CD14-positive monocyte (primary cell): ENCODE measurements at places on chromosomes 1 and 21.

- no peak for DNase-seq
These were observed 969.0 kb downstream of the TTLL7 start for GRCh38 chr1:83029916-83030315.

DNA sequence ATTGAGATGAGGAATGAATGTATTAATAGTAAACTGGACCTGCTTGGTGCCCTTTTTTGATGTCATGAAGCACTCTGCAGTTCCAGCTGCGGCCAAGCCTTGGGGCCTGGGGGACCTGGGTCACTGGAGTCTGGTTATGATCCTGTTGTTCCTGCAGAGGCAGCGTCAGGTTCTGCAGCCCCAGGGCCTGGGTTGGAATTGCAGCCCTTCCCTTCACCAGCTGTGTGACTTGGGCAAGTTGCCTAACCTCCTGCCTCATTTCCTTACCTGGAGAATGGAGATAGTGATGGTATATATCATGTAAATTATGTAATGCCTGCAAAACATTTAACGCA, 9.1 kb upstream of the ATP5PO start:
- no peak for DNase-seq

DNA sequence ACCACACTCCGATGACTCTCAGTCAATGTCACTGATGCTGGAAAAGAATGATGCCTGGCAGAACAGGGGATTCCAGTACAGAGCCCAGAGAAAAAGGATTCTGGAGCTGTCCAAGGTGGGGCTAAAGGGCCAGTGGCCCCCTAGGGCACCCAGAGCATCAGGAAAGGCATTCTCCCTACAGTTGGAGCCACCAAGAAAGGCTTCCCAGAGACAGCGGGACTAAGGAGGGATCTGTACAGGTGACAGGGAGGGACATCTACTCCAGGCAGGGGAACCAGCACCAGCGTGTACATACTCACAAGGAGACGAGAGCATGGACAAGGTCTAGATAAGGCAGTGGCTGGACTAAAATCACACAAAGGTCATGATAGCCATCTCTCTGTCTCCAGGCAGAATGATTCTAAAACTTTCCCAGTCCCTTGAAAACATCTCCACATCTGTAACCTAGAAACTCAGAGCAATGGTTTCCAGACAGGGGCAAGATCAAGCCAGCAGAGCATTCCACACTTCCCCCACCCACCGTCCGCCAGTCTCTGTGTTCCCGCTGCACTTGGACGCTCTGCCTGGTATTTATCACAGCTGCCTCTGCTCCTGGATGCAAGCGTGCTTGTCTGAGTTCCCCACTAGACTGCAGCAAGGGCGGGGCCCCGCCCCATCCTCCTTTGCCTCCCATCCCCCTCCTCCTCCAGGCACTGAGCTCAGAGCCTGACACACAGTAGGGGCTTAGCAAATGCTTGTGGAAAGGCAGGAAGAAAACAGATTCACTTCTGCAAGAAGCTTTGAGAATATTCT, 111.6 kb upstream of the ZC3H12A start:
- no peak for DNase-seq

DNA sequence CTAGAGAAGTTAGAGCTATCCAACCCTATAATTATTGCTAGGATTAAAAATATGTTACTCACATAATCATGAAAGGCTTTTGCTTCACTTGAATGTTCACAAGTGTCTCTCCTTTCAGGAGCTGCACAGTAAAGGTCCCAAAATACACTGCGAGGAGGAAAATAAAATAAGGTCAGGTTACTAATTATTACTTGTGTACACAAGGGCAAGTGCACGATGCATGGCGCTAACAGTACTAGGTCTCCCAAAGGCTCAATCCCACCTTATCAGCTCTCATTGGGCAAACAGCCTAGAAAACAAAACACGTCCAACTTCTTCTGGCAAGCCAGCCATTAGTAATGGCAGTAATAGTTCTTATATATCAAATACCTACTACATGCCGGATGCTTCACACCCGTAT, 4.4 kb downstream of the SSBP3 start:
- no peak for DNase-seq

DNA sequence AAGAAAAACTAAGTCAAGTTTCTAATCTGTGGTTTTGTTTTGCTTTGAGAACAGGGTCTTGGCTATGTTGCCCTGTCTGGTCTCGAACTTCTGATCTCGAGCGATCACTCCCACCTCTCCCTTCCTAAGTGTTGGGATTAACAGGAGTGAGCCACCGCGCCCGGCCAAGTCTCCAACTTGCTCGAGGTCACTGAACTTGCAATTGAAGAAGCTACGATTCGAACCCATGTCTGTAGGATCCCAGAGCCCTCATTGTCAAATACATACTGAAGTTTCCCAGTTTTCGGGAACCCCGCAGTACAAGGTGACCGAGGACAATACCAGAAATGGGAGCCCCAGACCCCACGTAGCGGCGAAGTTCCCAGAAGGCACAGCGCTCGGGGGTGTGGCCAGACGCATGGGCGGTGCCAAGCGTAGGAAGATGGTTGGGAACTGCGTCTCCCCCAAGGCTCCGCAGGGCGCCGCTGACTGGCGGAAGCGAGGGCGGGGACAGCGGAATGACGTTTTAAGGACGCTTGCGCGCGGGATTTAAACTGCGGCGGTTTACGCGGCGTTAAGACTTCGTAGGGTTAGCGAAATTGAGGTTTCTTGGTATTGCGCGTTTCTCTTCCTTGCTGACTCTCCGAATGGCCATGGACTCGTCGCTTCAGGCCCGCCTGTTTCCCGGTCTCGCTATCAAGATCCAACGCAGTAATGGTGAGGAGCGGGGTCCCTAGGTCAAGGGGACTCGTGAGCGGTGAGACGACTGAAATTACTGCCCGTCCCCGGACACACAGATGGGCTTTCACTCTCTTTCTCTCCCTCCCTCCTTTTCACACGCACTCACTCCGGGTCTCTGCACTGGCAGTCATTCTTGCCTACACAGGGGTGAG, at the start of gene KIF2C:
Gene KIF2C, plus strand, starts transcription at position 531 of the 872 bp plus-strand sequence. Its CDS starts 96 bp downstream, at position 627.
- peak; percentile 96 for DNase-seq

DNA sequence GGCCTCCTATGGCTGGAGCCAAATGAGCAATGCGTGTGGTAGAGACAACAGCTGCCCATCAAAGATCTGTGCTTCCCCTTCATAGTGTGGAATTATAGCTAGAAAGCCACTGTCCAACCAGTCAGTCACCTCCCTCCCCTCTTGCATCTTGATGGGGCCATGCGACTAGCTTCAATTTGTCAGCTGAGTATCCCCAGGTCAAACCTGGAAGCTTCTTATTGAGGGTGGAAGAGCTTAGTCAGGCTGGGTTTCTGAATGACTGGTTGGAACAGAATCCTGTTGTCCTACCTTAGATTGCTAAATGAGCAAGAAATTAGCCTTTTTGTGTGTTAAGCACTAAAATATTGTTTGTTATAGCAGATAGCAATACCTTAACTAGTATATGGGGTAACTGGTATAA, 625.4 kb downstream of the PTPRC start:
- DNase-seq: no peak

- no peak for DNase-seq
These were observed 356.2 kb downstream of the KCTD3 start for GRCh38 chr1:215923129-215923824.

DNA sequence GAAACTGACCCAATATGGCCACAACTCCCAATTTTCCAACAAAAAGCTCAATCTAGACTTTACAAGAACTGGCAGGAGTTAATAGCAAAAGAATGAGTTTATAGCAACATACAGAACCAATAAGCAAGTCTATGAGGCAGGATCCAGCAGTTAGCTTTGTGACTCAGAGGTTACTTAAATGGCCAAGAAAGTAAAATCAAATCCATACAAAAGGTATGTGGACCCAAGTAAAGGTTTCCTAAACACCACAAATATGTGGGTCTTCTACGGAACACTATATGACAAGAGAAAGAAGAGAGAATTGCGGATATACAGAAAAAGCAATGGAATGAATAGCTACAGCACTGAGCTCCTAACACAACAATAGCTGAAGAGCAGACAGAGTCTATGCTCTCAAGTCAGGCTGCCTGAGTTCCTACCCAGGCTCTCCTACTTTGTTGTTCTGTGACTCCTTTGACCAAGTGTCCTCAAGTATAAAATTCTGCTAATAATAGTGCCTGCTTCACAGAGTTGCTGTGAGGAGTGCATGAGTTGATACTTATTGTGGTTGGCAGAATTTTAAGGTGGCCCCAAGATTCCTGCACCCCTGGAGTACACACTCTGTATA, 204.3 kb downstream of the SMYD3 start:
- DNase-seq: no peak

DNA sequence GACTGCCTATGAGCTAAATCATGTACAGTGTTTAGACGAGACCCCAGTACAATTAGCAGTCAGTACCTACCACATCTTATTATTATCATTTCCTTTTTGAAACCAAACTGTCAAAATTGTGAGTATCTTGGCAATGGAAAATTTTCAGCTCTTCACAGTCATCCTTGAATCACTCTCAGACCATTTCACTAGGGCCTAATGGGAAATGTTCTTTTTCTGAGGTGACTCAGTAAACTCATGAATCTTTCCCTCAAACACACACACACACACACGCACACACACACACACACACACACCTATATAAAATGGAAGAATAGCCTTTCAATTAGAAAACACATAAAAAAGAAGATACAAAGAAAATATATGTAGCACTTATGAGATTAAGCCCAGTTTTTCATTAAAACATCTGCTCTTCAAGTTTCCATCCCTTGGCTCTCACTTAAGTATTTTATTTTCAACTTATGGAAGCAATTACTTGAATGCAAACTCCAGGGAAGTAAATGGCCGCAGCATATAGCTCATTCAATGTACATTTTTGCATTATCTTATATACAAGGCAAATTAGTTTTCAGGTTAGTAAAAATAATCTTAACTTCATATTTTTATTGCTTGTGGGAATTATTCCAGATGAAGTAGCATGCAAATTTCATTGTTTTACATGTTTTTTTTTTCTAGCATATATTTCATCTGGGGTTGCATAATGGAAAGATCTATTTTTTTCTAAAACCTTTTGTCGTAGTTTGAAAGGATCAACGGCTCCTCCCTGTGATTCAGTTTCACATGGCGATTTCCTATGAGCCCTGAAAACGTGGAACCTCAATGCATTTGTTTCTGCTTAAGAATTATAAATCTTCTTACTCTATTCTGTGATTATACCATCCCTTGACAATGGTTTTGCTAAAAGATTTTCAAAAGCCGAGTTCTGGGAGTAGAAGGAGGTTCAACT, 46.3 kb upstream of the TMPRSS15 start:
- no peak for DNase-seq

- DNase-seq: no peak
These were observed 64.9 kb upstream of the KRTAP19-8 start for GRCh38 chr21:31103163-31103562.

- no peak for DNase-seq
These were observed 131.9 kb upstream of the LYPLAL1 start for GRCh38 chr1:219041818-219042217.

DNA sequence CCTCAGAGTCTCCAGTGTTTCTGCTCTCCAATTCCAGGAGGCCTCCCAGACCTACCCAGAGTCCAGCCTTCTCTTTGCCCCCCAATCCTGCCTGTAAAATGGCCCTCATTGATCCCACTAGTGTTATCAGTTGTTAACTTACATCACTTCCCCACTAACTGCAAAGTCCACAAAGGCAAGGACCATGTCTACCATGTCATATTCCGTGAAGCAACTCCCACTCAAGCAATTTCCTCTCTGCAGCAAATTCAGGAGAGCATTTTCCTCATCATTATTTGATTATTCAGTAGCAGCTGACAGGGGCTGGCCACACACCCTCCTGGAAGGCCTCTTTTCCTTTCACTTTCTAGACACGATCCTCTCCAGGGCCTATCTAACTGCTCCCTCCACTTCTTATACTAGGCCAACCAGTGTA, 153.5 kb downstream of the RERE start:
- DNase-seq: peak; percentile 48

- DNase-seq: peak; percentile 64
These were observed 6.0 kb upstream of the PIGC start for GRCh38 chr1:172449585-172450523.

DNA sequence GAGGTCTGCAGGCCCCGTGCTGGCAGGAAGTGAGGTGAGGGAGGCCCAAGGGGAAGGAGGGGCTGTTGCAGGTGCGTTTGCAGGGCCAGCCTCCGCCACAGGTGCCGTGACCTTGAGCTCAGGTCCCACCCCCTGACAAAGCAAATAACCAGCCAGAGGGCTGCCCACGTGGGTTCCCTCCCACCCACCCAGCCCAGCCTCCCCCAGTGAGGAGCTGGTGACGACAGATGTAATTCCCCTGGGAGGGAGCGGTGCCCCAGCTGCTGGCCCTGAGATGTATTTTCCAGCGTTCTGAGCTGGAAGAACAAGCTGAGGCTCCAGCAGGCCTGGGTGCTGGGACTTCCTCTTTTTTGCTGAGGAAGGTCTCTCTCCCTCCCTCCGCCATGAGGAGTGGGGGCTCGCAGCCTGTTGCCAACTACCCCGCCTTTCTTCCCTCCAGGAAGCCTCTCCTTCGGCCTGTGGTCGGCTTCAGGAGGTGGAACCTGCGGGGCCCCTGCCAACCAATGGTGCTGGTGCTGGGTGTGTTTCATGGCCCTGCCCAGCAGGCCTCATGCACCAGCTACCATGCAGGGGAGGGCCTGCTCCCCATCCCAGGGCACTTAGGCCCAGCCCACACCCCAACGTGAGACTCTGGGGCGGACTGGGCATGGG, 153.2 kb downstream of the PRDM16 start:
- DNase-seq: peak; percentile 2

- DNase-seq: no peak
These were observed 12.8 kb upstream of the LRRC52 start for GRCh38 chr1:165531021-165531420.

DNA sequence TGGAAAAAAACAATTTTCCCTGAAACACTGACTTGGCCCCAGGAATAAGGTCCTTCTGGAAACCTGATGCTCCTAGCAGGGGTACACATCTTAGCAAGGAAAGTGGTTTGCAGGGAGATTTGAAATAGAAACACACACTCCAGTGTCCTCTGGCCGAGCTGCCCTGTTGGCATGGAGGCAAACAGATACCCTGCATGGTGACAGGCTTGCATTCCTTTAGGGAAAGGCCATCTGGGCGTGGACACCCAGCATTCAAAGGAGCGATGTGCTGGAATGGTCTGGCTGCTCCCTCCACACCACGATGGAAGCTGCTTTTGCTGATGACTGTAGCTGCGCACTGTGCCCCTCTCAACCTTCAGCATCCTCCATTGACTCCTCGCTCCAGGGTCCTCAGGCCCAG, 41.5 kb upstream of the BCAR3 start:
- DNase-seq: no peak

- peak; percentile 47 for DNase-seq
These were observed 5.7 kb upstream of the ZNF683 start for GRCh38 chr1:26378088-26378878.
